ENCODE measurements at places on chromosomes 12 and 14. TPM values are rescaled to one million over a fixed set of nuclear protein-coding genes. Genes with fewer than 3 reads are reported as not detected.

- H3K27ac ChIP-seq, result no peak overlapping the region
- H3K4me1 ChIP-seq, result no peaks in the 10 kb centered on the region
- H3K36me3 ChIP-seq, result no peaks in the 10 kb centered on the region
- H3K27me3 ChIP-seq, result no peaks in the 10 kb centered on the region
- H3K4me3 ChIP-seq, result no peak overlapping the region
- no peak for DNase-seq
These were observed 150.1 kb downstream of the C12orf50 start for GRCh38 chr12:87879141-87879540.

- H3K4me1 ChIP-seq, result peaks cover 9% of the 10 kb centered on the region
- H3K36me3 ChIP-seq, result no peaks in the 10 kb centered on the region
- peaks cover 43% of the 10 kb centered on the region for H3K27me3 ChIP-seq
These were observed 7.7 kb downstream of the LRCOL1 start for GRCh38 chr12:132602572-132603239.

DNA sequence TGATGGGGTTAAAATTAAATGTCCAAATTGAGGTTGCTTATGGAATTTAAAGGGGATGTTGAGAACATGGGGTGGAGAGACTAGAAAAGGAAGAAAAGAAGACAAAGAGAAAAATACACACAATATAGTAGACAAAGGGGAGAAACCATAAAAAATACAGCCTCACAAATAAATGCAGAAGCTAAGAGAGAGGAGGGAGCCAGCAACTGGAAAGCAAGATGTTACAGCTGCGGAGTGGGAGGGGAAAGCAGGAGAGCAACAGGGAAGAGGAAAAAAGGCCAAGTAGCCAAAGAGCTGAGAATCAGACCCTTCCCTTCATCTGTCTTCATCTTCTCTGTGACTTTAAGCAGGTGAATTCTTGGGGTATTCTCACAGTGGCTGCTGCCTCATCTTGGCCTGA is 39.7 kb upstream of the SMUG1 start:
- no peaks in the 10 kb centered on the region for H3K4me1 ChIP-seq
- no peak overlapping the region for H3K27ac ChIP-seq
- no peaks in the 10 kb centered on the region for H3K27me3 ChIP-seq
- no peak for DNase-seq
- H3K4me3 ChIP-seq, result no peak overlapping the region
- H3K36me3 ChIP-seq, result no peaks in the 10 kb centered on the region

DNA sequence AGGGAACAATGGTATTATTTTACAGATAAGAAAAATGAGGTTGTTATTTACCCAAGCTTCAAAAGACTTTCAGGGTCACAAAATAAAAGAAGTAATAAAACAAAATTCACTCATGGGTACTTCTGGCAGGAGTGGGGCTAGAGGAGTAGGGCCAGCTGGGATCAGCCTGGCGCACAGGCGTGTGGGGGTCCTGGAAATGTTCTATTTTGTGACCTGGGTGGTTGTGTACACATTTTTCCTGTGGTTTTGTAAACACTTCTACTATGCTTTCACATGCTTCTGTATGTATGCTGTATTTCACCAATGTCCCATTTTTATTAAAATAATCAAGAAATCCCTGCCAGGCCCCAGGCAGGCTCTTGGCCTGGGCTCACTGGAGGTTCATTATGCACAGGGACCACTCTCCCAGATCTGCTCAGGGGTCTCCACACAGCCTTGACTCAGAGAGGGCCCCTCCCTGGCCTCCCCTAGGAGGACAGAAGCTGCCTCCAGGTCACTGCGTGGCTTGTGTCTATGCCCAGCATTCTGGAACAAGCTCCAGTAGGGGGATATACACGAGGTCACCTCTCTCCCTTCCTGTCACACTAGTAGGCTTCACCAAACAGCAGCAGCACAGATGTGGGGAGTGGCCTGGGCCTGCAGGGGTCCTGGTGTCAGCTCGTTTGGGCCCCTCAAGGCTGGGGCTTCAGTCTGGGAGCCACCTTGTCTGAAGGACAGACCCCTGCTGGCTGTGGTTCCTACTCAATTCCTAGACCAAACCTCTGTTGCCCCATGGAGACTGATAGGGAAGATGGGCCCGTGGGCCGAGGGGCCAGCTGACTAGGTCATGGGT is 37.8 kb downstream of the ANAPC7 start:
- DNase-seq, result no peak
- no peaks in the 10 kb centered on the region for H3K4me1 ChIP-seq
- H3K4me3 ChIP-seq, result no peak overlapping the region
- no peak overlapping the region for H3K27ac ChIP-seq
- H3K36me3 ChIP-seq, result no peaks in the 10 kb centered on the region

DNA sequence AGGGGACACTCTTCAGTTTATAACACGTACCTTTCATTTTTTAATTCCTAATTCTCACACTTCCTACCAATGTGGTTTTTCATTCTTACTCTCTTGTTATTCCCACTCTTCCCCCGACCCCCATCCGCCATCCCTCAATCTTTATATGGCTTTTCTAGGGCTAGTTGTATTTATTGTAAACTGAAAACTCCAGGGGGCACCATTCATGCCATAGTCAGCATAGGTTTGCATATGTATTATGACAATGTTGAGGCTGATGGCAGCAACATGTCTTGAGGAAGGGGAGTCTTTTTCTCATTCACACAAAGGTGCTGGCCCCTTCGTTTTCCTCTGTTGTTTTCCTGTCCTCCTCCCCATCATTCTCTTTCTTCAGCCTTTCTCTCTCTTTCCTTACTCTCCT is 27.7 kb upstream of the LTA4H start:
- no peak overlapping the region for H3K27ac ChIP-seq
- H3K27me3 ChIP-seq, result no peaks in the 10 kb centered on the region
- H3K36me3 ChIP-seq, result no peaks in the 10 kb centered on the region
- no peaks in the 10 kb centered on the region for H3K4me1 ChIP-seq
- no peak for DNase-seq
- no peak overlapping the region for H3K4me3 ChIP-seq

DNA sequence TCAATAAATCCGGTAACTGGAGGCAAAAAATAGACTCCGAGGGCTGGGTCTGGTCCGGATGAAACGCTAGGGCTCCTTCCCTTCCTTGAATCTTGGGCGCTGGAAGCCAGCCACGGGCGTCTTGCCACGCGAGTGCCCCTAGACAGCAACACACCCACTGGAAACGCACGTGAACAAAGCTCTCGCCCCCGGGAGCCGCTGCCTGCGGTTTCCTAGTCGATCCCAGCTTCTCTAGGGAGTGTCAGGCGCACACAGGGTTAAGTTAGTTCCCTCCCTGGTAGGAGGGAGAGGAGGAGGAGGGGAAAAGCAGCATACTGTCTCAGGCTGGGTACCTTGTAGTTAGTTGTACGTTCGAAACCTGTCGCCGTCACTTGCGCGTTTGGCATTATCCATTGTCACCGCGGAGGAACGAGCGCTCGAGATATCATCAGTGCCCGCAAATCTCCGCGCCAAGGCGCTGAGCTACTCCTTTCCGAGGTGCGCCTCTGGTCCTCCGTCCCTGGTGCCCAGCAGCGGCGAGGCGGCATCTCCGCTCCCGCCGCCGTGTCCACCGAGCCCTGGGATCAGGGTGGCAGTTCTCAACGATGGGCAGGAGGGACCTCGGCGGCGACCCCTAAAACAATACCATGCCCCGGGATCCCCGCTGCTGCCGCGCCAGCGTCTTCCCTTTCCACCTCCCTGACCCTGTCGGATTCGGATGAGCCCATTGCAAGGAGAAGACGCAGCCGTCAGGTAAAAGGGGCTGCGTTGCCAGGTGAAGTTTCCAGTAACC is at the start of gene FLRT2:
Gene FLRT2 (plus strand): TSS at position 342 of the 772 bp plus-strand sequence. CDS start 91,371 bp downstream, outside the sequence.
- no peaks in the 10 kb centered on the region for H3K27me3 ChIP-seq
- no peak within 1 kb of the TSS for H3K27ac ChIP-seq
- H3K4me3 ChIP-seq, result peak within 1 kb of the TSS; percentile 22

- H3K27me3 ChIP-seq, result peaks cover 22% of the 10 kb centered on the region
- H3K4me3 ChIP-seq, result no peak overlapping the region
- no peaks in the 10 kb centered on the region for H3K36me3 ChIP-seq
- no peaks in the 10 kb centered on the region for H3K4me1 ChIP-seq
These were observed 170.9 kb upstream of the RTL1 start for GRCh38 chr14:101074196-101075024.

DNA sequence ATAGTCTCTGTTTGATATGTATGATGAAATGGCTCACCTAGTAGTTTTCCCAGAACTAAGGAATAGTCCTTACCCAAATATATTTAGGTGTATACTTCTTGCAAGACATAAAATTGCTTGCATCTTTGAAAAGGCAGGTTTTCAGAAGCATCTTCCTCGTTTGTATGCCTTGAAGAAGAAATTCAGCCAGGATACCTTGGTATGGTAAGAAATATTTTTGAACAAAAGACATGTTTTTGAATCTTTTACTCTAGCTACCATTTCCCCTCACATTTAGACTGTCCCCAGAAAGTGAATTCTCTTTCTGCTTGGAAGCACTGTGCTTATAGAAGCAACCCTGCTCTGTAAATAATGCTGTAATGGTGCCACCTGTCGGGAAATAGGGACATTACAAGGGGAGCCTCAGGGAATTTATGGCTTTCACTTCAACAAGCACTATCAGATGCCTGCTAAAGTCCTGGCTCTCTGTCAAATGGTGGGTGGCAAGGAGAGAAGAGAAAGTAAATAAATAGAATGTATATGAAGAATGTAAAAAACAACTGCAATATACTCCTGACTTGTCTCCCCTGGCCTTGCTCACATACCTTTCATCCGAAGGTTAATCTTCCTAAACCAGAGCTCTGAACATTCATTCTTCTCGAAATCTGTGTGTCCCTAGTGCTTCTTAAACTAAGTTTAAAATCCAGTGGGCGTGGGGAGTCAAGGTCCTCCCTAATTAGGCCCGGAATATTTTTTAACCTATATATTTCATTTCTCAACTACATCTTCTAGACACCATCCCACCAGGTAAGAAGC is 6.1 kb downstream of the CCDC184 start:
- H3K36me3 ChIP-seq, result no peaks in the 10 kb centered on the region
- no peaks in the 10 kb centered on the region for H3K4me1 ChIP-seq
- no peak overlapping the region for H3K27ac ChIP-seq
- H3K4me3 ChIP-seq, result no peak overlapping the region
- peak; percentile 83 for DNase-seq
- peaks cover 6% of the 10 kb centered on the region for H3K27me3 ChIP-seq

GRCh38 chr12:116588390-116589028 is 29.3 kb downstream of the MAP1LC3B2 start:
- H3K4me1 ChIP-seq, result peaks cover 9% of the 10 kb centered on the region
- DNase-seq, result no peak
- no peaks in the 10 kb centered on the region for H3K27me3 ChIP-seq
- H3K4me3 ChIP-seq, result no peak overlapping the region
- H3K27ac ChIP-seq, result no peak overlapping the region
- no peaks in the 10 kb centered on the region for H3K36me3 ChIP-seq

GRCh38 chr12:112238441-112238840 is 113.1 kb downstream of the TRAFD1 start:
- H3K27me3 ChIP-seq, result no peaks in the 10 kb centered on the region
- peaks cover 13% of the 10 kb centered on the region for H3K36me3 ChIP-seq
- no peak overlapping the region for H3K4me3 ChIP-seq
- no peak for DNase-seq

- no peaks in the 10 kb centered on the region for H3K4me1 ChIP-seq
- no peaks in the 10 kb centered on the region for H3K27me3 ChIP-seq
- no peaks in the 10 kb centered on the region for H3K36me3 ChIP-seq
- no peak overlapping the region for H3K27ac ChIP-seq
These were observed 102.8 kb upstream of the RASSF8 start for GRCh38 chr12:25855716-25856115.

DNA sequence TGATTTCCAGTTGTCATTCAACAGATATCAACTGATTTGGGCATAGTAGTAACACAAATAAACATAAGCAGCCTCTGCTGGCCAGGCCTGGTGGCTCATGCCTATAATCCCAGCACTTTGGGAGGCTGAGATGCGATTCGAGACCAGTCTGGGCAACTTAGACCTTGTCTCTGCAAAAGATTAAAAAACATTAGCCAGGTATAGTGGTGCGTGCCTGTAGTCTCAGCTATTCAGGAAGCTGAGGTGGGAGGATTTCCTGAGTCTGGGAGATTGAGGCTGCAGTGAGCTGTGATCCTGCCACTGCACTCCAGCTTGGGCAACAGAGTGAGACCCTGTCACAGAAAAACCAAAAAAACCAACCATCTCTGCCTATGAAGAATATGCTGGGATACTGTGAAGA is 7.1 kb downstream of the METAP2 start:
- H3K4me1 ChIP-seq, result no peaks in the 10 kb centered on the region
- H3K36me3 ChIP-seq, result no peaks in the 10 kb centered on the region
- H3K27ac ChIP-seq, result no peak overlapping the region
- H3K4me3 ChIP-seq, result no peak overlapping the region

DNA sequence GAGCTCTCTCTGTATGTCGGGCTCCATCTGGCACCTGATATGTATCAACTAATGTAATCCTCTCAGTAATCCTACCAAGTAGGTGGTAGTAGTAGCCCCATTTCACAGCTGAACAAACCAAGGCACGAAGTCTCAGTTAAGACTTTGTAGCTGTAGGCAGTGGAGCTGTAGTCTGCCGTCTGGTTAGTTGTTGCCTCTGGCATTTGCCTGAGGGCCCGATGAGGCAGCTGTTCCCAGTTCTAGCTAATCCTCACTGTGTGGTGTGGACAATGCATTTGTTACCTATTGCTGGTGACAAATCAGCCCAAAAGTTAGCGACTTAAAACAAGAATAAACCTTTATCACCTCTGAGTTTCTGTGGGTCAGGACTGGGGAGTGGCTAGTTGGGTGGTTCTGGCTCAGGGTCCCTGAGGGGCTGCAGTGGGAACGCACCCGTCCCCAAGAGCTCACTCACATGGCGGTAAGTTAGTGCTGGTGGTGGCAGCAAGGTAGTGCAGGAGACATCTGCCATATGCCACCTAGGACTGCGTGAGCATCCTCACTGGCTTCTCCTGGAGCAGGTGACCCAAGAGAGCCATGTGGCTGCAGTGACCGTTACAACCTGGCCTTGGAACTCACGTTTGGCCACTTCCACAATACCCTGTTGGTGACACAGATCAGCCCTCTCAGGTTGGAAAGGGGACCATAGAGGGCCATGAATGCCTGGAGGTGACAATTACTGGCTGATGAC is 5.6 kb downstream of the AACS start:
- H3K36me3 ChIP-seq, result no peaks in the 10 kb centered on the region
- no peak for DNase-seq
- H3K27me3 ChIP-seq, result no peaks in the 10 kb centered on the region
- H3K27ac ChIP-seq, result no peak overlapping the region
- peaks cover 5% of the 10 kb centered on the region for H3K4me1 ChIP-seq

DNA sequence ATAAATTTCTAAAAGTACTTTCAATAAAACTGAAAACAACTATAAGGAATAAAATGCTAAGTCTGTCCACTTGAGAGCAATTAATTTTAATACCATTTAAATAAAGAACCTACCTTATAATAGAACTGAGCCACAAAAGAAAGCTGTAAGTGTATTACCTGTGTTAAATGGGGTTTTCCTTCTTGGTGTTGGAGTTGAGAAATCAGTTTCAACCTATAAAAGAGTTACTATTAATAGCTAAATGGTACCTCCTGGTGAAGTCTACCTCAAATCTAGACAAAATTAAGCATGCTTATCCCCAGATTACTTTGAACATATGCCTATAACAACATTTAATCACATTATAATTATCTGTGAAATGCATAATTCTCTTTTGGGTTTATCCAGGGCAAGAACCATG is 48.8 kb downstream of the MIS18BP1 start:
- H3K27ac ChIP-seq, result no peak overlapping the region
- H3K36me3 ChIP-seq, result no peaks in the 10 kb centered on the region
- no peak for DNase-seq
- no peaks in the 10 kb centered on the region for H3K27me3 ChIP-seq

Gene PARP11
- 5.8 TPM for total RNA-seq

Gene KLHL33
- total RNA-seq, result 0.05 TPM

Gene XRCC3
- 70.0 TPM for total RNA-seq

Gene CCNK
- total RNA-seq, result 65.8 TPM

Gene NCAPD2
- 94.1 TPM for total RNA-seq

Gene PRH2
- not detected for total RNA-seq

All from colonic mucosa (tissue), 4 donors.